SW 1271 (cell line): ENCODE measurements at places on chromosomes 11 and 22.

DNA sequence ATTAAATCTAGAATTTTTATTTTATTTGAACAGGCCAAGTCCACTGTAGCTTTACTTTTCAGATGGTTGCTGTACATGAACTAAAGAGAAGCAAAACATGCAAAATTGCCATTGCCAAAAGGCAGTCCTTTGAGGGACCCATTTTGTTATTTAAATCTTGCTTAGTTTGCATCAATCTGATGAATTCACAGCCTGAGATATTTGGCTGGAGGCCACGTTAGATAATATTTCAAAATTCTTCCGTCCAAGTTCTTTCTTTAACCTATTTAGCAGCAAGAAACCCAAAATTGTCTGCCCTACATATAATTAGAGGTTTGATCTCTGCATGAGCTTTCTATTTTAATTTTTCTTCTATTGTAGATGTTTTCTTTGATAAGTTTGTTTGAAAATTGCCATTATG, 1706.9 kb upstream of the RAG2 start:
- no peak for DNase-seq

DNA sequence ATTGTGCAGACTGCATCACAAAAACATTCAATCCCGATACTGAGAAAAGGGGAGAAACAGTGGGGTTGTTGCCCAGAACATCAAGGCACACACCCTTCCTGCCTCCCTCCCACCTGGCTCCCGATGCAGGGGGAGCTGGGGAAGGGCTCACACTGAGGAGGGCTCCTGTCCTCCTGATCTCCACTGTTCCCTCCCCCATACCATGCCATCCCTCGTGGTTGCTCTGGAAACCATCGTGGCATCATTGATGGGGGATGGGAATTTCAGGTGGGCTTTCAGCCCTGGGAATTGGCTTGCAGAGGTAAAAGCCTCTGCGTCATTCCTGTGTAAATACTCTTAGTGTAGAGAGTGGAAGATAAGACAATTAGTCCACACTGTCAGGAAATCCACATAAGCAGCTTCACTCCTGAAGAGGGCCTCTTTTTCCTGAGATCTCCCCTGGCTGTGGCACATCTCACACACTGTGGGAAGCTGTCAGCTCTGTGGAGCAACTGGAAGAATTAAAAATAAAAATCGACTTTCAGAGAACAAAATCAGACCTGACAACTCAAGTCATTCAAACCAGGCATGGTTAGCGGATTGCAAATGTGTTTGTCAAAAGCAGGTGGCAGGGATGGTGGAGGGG, 176.0 kb downstream of the CHST1 start:
- no peak for DNase-seq

GRCh38 chr22:34099278-34099677, 179.0 kb upstream of the LARGE1 start:
- DNase-seq, result no peak

DNA sequence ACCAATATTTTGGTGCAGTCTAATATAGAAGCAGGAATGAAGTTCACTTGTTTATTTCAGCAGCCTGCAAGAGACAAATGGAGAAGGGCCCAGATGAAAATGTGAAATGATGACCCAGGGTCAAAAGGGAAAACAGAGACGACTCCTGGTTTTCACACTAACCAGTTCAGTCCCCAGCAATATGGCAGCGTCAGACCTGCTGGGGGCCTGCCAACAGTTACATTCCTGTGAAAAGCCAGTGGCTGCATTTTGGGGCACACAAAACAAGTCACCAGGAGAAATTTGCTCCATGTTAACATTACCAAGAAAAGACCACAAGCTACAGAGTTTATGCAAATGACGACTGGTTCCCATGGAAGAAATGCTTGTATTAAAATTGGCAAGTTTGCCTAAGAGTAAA, 80.2 kb downstream of the CCDC34 start:
- no peak for DNase-seq

DNA sequence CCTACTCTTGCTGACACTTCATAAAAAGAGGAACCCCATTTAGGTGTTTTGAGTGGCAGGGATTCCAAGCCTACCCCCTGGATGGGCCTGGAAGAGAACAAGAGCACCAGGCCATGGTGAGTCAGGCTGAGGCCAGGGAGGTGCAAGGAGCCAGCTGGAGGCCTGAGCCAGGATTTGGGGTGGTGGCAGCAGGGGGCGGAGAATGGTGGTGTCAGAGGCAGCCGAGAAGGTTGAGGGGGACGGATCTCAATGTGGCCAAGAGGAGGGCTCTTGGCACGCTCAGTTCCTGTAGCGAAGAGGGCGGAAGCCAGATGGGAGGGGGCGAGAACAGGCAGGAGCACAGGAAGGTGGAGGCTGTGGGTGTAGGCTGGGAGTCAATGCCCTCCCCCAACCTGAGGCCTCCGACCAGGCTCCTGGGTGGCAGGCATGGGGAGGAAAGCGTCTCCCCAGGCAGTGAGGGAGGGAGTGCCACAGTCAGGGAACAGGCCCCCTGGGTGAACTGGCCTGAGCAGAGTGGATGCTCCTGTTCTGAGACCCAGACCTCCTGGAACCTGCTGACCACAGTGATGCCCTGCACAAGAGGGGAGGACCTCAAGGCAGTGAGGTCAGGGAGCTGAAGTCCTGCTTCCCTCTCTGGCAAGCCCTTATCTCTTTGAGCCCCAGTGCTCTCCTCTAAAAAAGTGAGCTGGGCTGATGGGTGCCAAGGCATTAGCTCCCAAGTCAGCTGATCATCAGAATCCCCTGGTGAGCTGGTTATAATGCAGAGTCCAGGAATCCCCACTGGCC, 13.9 kb downstream of the RTN4RL2 start:
- no peak for DNase-seq

DNA sequence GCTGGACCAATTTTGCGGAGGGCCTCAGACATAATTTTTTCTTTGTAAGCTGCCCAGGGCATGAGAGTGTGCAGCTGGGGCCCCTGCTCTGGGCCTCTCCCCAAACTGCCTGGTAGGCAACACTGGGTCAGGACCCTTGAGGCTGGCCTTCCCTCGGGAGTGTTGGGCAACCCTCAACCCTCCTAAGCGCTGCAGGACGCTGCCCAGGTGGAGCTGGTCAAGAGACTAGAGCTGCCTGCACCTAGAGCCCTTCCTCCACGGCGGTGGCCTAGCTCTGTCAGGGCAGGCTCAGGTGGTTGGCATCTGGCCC, 505 bp upstream of the TMEM132A start:
- DNase-seq, result no peak

GRCh38 chr11:62487738-62488551, 58.7 kb downstream of the AHNAK start:
- DNase-seq, result no peak

DNA sequence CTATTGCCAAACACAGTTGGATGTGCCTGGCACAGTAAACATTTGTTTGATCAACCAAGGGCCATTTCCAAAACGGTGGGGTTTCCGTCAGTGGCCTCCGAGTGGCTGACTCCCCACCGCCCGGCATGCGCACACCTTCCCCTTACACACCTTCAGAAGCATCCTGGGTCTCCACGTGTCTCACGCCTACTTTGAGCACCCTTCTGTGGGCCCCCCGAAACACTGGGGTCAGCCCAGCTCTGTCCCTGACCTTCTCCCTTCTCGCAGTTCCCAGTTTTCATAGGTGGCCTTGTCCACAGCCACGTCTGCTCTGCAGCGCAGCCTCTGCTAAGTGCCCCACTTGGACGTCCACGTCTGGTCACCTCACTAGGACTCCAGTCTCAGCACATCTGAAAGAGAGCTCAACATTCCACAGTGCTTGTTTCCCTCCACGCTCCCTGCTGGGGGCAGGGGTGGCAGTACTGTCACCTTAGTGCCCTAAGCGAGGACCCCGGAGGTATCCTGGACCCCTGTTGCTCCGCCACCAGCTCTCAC, 13.2 kb upstream of the SHANK2 start:
- no peak for DNase-seq

DNA sequence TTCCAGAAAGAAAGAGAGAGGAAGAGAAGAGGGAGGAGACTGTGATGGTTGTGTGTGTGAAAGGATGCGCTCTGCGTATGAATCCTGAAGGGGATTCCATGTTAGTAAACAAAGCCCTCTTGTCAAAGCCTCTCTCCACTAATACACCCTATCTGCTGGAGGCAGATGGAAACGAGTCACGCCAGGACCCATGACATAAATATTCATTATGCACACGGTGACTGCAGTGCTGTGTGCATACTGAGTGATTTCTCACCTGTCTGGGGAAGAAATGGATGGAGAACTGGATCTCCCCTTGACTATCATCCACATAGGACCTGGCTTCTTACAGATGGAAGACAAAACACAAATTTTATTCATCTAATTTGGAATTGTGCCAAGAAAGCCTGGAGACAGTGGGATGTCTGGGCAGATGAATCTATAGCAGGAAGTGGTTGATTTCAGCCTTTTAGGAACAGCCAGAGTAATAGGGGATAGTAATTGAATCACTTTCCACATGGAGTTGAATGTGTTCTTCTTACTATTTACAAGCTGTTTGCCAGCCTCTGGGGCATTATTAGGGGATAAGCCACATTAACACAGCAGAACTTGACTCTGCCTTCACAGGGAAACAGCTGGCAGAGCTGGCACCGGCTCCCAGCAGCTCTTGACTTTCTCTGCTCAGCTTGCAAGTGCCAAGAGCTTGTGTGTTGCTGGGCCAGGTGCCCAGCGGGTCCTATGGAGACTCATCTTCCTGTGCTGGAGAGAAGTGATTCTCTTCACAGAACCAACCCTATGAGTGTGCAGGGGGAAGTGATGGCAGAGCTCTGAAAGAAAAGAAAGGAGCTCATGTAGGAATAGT, 9.0 kb downstream of the MTNR1B start:
- DNase-seq, result no peak

- DNase-seq, result no peak
These were observed 15.7 kb downstream of the TIMP3 start for GRCh38 chr22:32817137-32817730.
